ENCODE measurements at places on chromosomes 5 and 9. TPM values are rescaled to one million over a fixed set of nuclear protein-coding genes. Genes with fewer than 3 reads are reported as not detected.

The CDH9 gene
- not detected for total RNA-seq

The CDKN2B-AS1 gene
- total RNA-seq: 0.99 TPM

GRCh38 chr5:133780619-133781280 is 168.4 kb upstream of the FSTL4 start:
- DNase-seq: no peak
- H3K27me3 ChIP-seq: no peaks in the 10 kb centered on the region
- H3K4me1 ChIP-seq: no peaks in the 10 kb centered on the region
- no peak overlapping the region for H3K4me3 ChIP-seq
- no peaks in the 10 kb centered on the region for H3K36me3 ChIP-seq

DNA sequence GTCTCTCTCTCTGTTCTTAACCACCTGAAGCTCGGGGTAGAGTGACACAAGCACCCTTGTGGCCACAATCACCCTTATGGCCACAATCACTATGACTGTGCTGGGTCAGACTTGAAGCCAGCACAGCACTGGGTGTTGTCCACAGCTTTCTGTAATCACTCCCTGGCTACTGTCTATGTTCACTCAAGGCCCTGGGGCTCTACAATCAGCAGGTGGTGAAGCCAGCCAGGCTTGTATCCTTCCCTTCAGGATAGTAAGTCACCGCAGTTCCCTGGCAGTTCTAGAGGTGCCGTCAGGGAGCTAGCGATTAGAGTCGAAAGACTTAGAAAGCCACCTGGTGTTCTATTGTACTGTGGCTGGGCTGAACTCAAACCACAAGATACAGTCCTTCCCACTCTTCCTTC is 44.2 kb downstream of the GDA start:
- peaks cover 2% of the 10 kb centered on the region for H3K27me3 ChIP-seq
- no peak overlapping the region for H3K27ac ChIP-seq
- H3K4me1 ChIP-seq: no peaks in the 10 kb centered on the region

- DNase-seq: peak; percentile 35
- H3K27ac ChIP-seq: peak within 1 kb of the TSS; percentile 58
- no peaks in the 10 kb centered on the region for H3K36me3 ChIP-seq
- H3K4me3 ChIP-seq: peak within 1 kb of the TSS; percentile 87
- peaks cover 41% of the 10 kb centered on the region for H3K4me1 ChIP-seq
Measured at GRCh38 chr5:157575381-157576020, at the start of gene ADAM19. Gene ADAM19, minus strand, starts transcription at chr5:157575775. Its CDS starts 79 bp downstream, at chr5:157575696.

DNA sequence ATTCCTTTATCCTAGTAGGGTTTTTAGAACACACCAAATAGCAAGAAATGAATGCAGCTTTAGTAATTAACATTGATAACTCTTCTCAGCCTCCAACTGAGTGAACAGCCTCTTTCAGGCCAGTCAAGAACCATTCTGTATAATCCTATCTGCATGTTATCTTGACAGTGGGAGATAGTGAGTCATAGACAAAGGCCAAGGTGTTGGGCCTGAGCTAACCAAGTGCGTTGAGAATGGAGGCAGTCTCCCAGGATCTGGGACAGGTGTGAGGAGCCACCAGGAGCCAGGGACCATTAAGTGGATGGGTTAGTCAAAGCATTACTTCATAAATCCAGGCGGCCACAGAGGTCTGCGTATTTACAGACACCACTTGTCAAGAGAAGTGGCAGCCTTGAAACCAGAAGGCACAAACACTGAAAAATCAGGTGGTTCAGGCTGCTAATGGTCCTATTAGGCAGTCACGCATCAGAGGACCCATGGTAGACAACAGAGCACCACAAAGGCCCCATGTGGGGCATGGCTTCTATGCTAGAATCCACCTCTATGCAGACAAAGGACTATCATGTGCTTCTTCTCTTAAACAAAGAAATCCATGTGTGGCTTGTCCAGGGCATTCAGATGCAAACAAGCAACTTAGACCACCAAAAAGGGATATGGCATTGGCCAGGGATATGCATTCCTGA is 409.7 kb upstream of the PIK3R1 start:
- H3K27me3 ChIP-seq: no peaks in the 10 kb centered on the region
- H3K4me3 ChIP-seq: no peak overlapping the region
- no peaks in the 10 kb centered on the region for H3K4me1 ChIP-seq
- no peaks in the 10 kb centered on the region for H3K36me3 ChIP-seq
- H3K27ac ChIP-seq: no peak overlapping the region

GRCh38 chr9:14303521-14303920 is 10.4 kb downstream of the NFIB start:
- H3K27ac ChIP-seq: no peak overlapping the region
- H3K27me3 ChIP-seq: peaks cover 4% of the 10 kb centered on the region
- H3K4me1 ChIP-seq: no peaks in the 10 kb centered on the region
- DNase-seq: no peak

All from CD4-positive, CD25-positive, alpha-beta regulatory T cell (primary cell).